Renal cortex interstitium (tissue), 15 donors: ENCODE measurements at places on chromosomes 4 and X. TPM values are rescaled to one million over a fixed set of nuclear protein-coding genes. Genes with fewer than 3 reads are reported as not detected.

GRCh38 chr4:150411520-150411919 is 170.4 kb upstream of the MAB21L2 start:
- DNase-seq = no peak

DNA sequence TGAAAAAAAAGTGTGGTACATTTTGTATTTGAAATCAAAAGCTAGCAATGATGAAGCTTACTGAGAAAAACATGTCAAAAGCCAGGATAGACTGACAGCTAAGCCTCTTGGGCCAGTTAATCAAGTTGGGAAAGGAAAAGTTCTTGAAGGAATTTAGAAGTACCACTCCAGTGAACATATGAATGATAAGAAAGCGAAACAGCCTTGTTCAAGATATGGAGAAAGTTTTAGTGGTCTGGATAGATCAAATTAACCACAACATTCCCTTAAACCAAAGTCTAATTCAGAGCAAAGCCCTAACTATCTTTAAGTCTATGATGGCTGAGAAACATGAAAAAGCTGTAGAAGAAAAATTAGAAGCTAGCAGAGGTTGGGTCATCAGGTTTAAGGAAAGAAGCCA is 268.3 kb downstream of the PDHA2 start:
- no peak for DNase-seq

- no peak for DNase-seq
These were observed 18.5 kb upstream of the GRPEL1 start for GRCh38 chr4:7086384-7086783.

DNA sequence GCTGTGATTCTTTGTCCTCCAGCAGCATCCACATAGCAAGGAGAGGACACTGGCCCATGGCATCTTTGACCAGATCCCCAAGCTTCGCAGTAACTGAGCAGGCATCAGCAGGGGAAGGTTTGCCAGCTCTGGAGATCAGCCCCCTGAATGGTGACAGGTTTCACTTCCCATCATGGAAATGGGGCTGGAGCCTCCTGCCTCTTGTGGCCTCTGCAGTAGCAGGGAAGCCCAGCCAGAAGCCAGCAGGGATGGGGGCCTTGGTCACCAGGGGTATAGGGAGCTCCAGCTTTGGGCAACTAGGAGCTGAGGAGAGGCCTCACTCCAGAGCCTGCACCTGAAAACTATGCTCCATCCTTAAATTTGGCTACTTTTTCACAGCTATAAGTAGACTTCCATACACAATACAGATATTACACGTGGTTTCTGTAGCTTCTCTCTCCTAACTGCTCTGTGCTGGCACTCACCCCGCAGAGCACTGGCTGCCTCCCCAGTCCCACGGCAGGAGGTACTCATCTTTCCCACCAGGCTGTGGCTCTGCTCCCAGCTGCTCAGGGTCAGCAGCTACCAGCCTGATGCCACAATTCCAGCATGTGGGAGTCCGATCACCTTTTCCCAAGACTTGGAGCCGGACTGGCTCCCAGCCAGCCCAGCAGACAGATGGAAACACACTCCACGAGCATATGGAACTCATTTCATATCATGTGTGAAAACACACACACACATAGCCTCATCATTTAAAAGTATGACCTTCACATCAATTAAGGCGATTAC is 2.8 kb downstream of the TMEM271 start:
- DNase-seq = no peak

- DNase-seq = no peak
These were observed 43.5 kb downstream of the MAMLD1 start for GRCh38 chrX:150406596-150406995.

- DNase-seq = no peak
These were observed 55.3 kb upstream of the RAPGEF2 start for GRCh38 chr4:159047478-159048165.

GRCh38 chr4:122718281-122718680 is 14.2 kb upstream of the BBS12 start:
- no peak for DNase-seq

DNA sequence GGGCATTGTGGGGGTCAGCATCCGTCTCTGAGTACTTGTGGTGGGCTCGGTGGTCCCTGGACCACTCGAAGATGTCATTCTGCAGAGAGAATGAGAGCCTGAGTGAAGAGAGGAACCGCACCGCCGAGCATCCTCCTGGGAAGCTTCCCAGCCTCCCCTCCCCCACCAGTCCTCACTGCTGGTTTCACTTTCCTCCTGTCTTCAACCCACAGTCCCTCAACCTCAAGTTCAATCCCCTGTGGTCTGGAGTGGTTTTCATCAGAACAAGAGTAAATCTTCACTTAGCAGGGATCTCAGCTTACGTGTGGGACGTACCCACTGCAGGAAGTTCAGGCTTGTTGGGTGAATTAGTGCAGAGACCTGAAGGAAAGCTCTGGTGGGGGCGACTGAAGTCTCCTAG is 117.8 kb downstream of the SCD5 start:
- no peak for DNase-seq

- DNase-seq = no peak
These were observed 908 bp upstream of the TLR6 start for GRCh38 chr4:38857354-38858096.

GRCh38 chr4:85940151-85940550 is 419.7 kb downstream of the MAPK10 start:
- DNase-seq = no peak

DNA sequence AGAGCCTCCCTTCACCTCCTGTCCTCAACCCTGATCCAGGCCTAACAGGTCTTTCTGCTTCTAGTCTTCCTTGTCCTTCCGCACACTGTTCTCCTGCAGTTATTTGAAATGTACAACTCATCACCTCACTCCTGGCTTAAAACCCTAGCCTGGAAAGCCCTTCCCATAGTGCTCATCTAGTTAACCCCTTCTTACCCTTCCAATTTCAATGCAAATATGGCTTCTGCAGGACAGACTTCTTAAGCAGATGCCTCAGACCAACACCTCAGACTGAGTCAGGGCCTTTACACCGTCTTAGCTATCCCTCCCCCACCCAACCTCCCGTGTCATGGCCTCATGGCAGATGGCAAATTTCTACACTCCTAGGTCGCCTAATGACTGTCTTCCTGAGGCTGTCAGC is 130.4 kb downstream of the BCOR start:
- DNase-seq = no peak

DNA sequence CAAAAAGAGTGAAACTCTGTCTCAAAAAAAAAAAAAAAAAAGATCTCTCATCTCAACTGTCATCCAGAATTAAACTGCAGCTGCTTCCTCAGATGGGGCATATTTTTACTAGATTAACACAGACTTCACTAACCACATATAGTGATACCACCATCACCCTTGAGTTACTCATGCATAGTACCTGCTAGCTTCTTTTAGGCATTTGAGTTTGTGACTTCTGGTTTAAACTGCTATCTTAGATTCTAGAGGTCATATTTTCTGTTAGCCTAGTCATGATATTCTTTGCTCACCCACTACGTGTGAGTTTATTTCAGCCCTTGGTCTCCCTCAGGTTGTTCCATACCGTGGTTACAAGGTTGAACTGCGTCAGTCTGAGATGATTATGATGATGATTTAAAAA is 154.9 kb upstream of the BMP3 start:
- no peak for DNase-seq

DNA sequence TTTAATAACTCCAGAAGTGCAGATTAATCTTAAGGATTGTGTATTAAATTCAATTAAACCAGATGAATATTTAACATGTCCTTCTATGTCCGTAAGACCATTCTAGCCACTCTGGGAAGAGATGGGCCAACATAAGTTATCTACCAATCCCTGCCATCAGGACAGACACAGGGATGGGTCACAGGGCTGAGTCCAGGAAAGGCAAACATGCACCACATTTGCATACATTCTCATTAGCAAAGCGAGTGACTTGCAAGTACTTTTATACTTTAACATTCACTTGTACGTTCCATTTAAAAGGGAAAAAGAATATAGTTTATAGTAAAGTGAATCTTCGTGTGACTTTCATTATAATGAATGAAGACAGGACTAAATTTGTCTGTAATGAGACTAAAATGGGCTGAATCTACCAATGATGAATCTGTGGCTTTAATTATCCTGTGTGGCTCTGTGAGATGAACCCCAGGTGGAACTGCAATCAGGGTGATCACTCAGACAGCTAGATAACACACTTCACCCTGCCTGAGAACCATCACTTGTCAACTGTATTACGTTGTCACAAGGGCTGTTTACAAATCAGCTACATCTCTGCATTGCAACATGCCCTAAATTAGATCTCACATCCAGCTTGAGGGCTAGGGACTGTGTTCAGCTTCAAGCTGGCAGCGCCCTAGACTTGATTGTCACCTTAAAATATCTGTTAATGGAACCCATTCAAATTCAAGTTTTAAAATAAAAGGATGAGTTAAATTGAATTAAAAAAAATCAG is 77.2 kb downstream of the SH3KBP1 start:
- DNase-seq = no peak

DNA sequence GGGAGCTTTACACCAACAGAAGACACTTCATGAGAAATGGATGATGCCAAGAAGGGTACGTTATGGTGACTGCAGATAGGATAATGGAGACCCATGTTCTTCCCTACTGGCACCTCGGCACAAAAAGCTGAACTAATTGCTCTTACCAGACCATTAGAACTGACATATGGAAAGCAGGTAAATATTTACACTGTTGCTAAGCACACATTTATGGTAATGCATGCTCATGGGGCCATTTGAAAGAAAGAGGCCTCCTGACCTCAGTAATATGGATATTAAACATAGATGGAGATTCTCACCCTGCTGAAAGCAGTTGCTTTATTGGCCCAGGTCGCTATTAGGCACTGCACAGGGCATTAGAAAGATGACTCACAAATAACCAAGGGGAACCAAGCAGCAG is 1759.6 kb downstream of the C4orf33 start:
- DNase-seq = no peak

DNA sequence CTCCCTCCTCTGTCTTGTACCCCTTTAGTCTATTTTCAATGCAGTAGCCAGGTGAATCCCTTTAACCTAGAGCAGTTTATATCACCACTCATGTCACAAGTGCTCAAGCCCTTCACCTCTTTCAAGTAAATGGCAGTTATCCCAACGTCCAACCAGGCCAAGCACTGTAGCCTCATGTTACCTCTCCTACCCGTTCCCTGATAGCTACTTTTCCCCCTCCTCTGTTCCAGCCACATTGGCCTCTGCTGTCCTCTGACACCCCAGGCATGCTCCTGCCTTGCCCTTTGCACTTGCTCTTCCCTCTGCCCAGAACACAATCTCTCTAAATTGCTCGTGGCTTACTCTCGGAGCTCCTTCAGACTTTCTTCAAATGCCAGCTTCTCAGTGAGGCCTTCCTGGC is 15.2 kb downstream of the GUCY1B1 start:
- no peak for DNase-seq

GRCh38 chr4:78624048-78624447 is 72.5 kb downstream of the ANXA3 start:
- DNase-seq = no peak

- no peak for DNase-seq
These were observed 33.8 kb downstream of the CEP44 start for GRCh38 chr4:174317531-174317930.

MAP7D2 gene
- 4.3 TPM for polyA plus RNA-seq

MAGEA12 gene
- polyA plus RNA-seq = not detected

ASMT gene
- 0.47 TPM for polyA plus RNA-seq

MAGEB10 gene
- polyA plus RNA-seq = not detected

SNCA gene
- 44.3 TPM for polyA plus RNA-seq

ZMAT1 gene
- polyA plus RNA-seq = 48.0 TPM

SRPK3 gene
- 1.9 TPM for polyA plus RNA-seq

CYSLTR1 gene
- 2.1 TPM for polyA plus RNA-seq

PCSK1N gene
- polyA plus RNA-seq = 3.9 TPM

FLNA gene
- 412 TPM for polyA plus RNA-seq

CHIC1 gene
- polyA plus RNA-seq = 12.8 TPM
